ENCODE measurements at places on chromosomes 13 and 19.

DNA sequence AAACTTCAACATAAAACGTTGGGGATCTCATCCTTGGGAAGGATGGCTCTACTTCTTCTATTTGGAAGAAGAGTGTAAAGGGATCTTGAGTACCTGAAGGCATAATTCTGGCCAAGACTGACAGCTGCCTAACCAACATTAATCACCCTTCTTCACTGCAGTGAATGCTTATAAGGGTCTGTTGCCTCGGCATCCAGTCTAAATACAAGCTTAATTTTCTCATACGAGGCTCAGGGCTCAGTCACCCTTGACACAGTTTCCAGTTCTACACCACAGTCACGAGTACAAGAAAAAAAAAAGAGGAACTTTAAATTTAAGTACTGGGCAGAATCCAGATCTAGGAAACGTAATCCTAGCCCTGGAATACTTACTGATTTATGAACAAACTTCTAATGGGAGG, 9.0 kb downstream of the FPR3 start:
- no peak for DNase-seq

GRCh38 chr19:52961981-52962380, 700 bp downstream of the ZNF816 start:
- peak; percentile 0 for DNase-seq

- no peak for DNase-seq
These were observed 532.0 kb downstream of the GPC6 start for GRCh38 chr13:93758575-93758974.

- no peak for DNase-seq
These were observed 5.8 kb upstream of the DMKN start for GRCh38 chr19:35519291-35519690.

DNA sequence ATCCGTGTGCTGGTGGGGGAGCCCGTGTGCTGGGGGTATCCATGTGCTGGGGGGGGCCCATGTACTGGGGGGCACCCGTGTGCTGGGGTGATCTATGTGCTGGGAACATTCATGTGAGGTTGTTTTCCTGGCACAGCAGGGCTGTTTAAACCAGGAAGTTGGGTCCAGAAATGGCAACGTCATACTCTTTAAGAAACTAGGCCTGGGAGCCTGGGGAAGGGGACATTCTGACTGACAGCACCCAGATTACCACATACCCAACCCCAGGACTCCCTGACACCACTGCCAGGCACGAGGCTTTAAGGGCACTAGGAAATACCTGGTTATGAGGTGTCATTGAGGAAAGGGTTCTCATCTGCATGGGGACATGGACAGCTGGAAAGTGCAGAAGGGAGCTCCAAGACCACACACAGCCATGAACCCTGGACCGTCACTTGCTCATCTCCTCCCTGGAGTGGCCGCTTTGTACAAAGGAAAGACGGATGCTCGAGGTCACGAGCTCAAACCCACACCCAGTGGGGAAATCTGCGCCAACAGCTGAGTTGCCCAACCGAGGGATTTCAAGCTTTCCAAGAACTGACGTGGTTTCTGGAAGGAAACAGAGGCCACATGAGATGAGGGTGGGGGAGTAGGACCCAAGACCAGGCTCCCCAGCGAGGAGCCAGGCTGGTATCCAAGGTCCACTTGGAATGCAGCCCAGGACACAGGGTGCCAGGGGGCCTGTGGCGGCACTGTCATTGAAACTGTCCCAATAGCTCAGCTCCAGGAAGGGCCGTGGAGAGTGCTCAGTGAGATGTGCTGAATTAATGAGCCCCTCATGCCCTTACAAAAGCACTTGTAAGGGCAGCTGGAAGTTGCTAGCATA, 40.9 kb downstream of the RAB20 start:
- no peak for DNase-seq

DNA sequence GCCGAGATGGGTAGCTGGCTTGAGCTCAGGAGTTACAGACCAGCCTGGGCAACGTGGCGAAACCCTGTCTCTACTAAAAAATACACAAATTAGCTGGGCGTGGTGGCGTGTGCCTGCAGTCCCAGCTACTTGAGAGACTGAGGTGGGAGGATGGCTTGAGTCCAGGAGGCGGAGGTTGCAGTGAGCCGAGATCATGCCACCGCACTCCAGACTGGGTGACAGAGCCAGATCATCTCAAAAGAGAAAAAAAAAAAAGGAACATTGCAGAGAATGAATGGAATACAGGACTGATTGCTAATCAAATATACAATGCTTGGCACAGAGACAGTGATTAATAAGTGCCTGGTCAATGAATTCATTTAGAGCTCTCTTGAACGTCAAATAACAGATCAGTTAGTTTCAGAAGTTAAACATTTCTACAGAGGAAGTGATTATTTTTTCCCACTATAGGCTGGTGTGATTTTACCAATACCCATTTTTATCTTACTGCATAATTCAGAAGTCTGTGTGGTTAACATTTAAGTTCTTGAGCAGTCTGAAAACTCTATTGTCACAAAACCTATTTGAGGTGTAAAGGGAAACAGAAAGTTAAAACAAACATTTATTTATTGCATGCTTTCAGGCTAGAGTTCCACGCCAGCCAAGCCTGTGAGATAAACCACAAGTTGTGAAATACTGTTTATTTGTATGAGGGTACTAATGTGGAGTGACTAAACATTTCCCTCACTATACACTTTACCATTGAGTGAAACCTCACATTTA, 7.7 kb upstream of the TBC1D4 start:
- DNase-seq = peak; percentile 69

- DNase-seq = no peak
These were observed 30.7 kb upstream of the CSNK1A1L start for GRCh38 chr13:37136187-37136586.

DNA sequence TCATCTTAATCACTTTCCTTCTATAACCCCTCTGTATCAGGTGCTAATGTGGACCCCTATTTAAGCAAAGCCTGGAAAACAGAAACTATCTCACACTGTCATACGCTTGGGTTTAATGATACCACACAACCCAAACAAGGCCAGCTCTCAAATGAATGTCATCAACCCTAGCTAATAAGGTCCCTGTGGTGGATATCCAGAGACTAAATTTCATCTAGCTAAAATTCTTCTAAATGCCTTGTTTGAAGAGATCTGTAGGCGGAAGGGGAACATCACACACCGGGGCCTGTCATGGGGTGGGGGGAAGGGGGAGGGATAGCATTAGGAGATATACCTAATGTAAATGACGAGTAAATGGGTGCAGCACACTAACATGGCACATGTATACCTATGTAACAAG, 95.5 kb downstream of the FOXO1 start:
- DNase-seq = no peak

- peak; percentile 94 for DNase-seq
These were observed at the start of gene NECTIN2 for GRCh38 chr19:44845612-44846454. Gene NECTIN2, plus strand, starts transcription at chr19:44846297. Its CDS starts 229 bp downstream, at chr19:44846526.

DNA sequence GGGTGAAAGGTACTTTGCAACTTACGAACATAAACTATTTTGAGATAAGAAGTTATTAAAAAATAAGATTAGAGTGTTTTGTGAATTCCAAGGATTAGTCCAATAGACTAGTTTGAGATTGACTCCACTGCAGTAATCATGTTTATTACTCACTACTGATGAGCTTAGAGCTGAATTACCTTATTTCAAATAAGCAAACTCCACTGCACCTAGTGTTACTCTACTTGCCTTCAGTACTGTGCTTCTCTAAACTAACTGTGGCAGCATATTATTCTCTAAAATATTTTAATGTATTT, 111.7 kb downstream of the MIPEP start:
- no peak for DNase-seq

- DNase-seq = peak; percentile 7
These were observed at the start of gene ZNF667 for GRCh38 chr19:56476651-56477428. Gene ZNF667, minus strand, starts transcription at chr19:56477345. Its CDS starts 14,975 bp downstream, at chr19:56462370.

DNA sequence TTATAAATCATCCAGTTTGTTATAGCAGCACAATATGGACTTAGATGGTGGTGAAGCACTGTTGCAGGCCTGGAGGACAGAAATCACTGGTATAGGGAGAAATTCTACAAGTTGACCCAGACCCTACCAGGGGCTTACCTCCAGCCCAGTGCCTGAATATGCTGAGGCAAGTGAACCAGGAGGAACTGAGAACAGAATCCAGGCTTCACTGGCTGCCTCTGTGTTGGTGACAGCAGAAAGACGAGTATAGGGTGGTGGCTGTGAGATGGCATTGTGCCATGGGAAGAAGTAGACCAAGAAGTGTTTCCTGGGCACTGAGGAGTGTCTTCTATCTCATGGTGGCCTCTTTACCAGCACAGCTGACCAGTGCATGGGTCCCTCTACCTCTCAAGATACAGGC, 15.9 kb upstream of the EID2 start:
- DNase-seq = no peak

DNA sequence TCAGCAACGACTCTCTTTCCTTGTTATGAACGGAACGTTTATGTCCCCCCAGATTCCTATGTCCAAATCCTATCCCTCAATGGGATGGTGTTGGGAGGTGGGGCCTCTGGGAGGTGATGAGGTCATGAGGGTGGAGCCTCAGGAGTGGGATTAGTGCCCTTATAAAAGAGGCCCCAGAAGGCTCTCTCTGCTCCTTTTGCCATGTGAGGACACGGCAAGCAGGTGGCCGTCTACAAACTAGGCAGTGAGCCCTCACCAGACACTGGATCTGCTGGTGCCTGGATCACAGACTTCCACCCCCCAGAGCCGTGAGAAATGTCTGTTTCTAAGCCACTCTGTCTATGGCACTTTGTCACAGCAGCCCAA, 53.2 kb downstream of the EPS15L1 start:
- no peak for DNase-seq

DNA sequence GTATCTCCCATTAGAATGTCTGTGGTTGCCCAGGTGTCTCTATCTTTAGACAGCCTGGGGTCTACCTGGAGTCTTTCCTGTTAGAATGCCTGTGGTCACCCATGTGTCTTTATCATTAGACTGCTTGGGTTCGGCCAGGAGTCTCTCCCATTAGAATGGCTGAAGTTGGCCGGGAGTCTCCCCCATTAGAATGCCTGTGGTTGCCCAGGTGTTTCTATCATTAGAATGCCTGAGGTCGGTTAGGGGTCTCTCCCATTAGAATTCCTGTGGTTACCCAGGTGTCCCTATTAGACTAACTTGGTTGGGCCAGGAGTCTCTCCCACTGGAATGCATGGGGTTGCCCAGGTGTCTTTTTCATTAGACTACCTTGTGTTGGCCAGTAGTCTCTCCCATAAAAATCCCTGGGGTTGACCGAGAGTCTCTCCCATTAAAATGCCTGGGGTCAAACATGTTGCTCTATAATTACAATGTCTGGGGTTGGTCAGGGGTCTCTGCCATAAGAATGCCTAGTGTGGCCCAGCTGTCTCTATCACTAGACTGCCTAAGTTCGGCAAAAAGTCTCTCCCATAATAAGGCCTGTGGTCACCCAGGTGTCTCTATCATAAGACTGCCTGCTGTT, 1448.7 kb downstream of the UQCRFS1 start:
- DNase-seq = no peak

DNA sequence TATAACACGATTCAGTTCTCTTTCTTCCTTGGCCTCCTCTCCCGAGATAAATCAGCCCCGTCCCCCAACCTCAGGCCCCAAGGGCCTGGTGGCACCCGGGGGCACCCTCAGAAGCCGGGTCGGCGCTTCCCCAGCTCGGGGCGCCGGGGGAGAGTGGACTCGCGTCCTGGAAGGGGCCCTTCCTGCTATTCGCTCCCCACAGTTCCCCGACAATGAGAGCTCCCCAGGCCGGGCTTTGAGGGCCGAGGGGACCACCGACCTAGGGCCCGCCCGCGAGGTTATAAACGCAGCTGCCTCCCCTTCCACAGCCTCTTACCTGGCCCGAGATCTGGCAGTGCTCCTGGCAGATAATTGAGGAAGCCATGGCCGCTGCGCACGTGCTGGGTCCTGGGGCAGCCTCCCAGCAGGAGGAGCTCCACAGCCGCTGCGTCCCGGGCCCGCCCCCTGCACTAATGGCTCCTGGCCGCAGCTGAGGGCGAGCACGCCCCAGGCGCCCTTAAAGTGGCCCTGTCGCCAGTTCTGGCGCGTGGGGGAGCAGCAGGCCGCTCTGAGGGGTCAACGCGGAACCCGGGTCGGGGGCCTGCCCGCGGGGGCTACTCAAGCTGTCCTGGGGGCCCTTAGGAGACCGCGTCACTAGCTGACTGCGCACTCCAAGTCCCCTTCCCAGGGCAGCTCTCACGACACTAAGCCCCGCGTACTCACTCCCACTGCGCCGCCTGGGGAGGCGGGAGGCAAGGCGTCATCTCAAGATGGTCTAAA, at the start of gene SOHLH2:
TSS of gene SOHLH2 (minus strand) at position 394 of the 759 bp plus-strand sequence. CDS start at position 364, 30 bp downstream.
- DNase-seq = no peak

GRCh38 chr13:36288794-36289391, 8.7 kb downstream of the CCDC169 start:
- no peak for DNase-seq

GRCh38 chr13:104595511-104595910, 1529.3 kb upstream of the SLC10A2 start:
- DNase-seq = no peak

- DNase-seq = no peak
These were observed 11.1 kb upstream of the OLFM2 start for GRCh38 chr19:9947441-9947840.

DNA sequence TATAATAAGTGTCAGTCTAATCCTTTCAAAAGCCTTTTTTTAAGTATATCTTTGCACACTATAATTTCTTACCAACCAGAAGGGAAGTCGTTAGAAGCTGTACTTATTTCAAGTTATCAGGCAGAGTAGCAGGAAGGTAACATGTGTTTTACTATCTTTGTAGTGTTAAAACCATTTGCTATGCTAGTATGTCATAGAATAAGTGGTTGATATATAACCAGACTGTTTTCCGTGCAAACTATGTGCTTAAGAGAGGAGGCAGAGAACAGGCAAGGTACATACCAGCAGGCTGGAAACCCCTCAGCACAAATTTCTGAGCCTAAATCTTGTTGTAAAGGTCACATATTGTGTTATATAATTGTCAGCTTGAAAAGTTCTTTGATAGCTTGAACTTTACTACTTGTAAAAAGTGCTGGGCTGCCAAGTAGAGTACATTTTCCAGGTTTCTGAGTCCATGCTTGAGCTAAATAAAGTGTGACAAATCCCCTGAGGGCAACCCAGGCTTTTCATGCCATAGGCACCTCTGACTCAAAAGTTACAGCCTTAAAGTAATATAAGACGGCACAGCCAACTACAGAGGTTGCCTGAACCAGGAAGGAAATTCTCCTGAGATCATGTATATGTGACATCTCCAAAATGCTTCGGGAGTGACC, 1297.4 kb downstream of the PCDH9 start:
- DNase-seq = no peak

- DNase-seq = no peak
These were observed 196.6 kb upstream of the GPR12 start for GRCh38 chr13:26957182-26957581.

DNA sequence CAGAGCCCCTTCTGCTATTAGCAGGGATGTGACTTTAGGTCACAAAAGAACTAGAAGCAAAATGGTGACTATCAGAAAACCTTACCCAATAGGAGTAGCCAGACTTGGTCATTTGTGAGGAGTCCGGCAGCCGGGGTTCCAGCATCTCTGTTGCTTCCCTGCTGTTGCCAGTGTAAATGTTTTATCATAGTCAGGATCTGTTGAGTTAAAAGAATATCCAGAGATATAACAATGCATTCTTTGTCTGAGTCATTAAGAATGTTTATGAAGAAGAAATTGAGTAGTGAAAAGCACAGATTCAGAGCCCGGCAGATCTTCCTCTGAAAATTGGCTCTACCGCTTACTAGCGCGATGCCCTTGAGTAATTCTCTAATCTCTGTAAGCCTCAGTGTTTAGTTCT, 84.2 kb downstream of the COL4A2 start:
- DNase-seq = no peak

- no peak for DNase-seq
These were observed 29.5 kb downstream of the LTBP4 start for GRCh38 chr19:40630571-40631160.

Data from activated CD4-positive, alpha-beta T cell treated with anti-CD3 and anti-CD28 coated beads, Interleukin-2, amount 50 U/mL, for 16 hours (primary cell).